ENCODE measurements at places on chromosomes 16 and 17.

- no peak for DNase-seq
These were observed 1.6 kb upstream of the ODF4 start for GRCh38 chr17:8337802-8338752.

- DNase-seq, result no peak
These were observed 55.7 kb upstream of the CNEP1R1 start for GRCh38 chr16:49969091-49970030.

GRCh38 chr16:6897876-6898485, 434.7 kb upstream of the RBFOX1 start:
- DNase-seq, result no peak

GRCh38 chr17:8225813-8226535, 15.6 kb upstream of the AURKB start:
- DNase-seq, result no peak

DNA sequence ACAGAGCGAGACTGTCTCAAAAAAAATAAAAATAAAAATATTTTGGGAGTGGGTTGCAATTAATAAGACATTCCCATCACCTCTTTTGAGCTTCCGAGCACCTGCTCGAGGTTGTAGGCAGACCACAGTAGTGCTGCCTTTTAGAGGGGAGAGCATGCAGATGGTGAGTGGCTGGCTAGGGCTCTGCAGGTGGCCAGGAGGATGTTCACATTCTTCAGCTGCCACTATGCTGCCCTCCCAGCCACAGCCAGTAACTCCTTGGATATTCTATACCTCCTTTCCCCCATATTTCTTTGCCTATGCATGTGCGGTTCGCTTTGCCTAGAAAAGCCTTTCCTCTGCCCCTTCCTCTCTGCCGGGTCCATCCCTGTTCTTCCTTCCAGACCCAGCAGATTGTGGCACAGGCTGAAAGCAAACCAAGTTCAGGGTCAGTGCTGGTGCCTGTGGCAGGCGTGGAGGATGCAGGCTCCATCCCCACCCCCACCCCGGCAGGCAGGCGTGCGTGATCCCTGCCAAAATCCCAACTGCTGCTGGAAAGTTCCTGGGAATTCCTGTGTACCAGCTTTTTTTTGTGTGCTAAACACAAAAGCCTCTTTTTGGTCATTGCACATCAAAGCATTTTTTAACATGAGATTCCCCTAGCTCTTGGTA, 33.8 kb upstream of the CMIP start:
- DNase-seq, result no peak

GRCh38 chr17:44348234-44348987, 3.3 kb downstream of the GRN start:
- no peak for DNase-seq

GRCh38 chr16:63978240-63978639, 1143.6 kb downstream of the CDH11 start:
- DNase-seq, result no peak

- DNase-seq, result no peak
These were observed 91.4 kb downstream of the GRIN2A start for GRCh38 chr16:10090816-10091215.

GRCh38 chr17:70295329-70295728, 126.0 kb downstream of the KCNJ2 start:
- no peak for DNase-seq

DNA sequence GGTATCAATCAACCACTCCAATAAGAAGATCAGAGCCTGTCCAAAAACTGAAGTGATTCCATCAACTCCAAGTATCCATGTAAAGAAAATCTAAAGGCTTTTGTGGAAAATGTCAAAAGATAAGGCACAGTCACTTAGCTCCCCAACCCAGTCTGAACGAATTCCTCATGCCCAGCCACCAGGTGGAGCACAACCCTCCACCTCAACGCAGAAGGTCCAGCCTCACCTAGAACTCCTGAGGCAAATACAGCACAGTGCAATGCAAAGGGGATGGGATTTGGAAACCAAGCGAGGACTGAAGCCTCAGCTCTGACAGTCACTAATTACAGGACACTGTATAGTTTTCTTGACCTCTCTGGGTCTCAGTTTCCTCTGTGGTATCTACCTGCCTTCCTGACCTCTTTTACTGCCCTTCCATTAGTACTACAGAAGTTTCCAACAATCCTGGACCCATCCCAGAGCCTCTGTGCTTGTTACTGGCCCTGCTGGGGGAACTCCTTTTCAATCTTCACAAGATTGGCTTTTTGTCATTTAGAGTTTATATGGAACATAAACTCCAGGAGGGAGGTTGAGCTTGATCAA, 2.0 kb downstream of the NCBP3 start:
- peak; percentile 7 for DNase-seq

DNA sequence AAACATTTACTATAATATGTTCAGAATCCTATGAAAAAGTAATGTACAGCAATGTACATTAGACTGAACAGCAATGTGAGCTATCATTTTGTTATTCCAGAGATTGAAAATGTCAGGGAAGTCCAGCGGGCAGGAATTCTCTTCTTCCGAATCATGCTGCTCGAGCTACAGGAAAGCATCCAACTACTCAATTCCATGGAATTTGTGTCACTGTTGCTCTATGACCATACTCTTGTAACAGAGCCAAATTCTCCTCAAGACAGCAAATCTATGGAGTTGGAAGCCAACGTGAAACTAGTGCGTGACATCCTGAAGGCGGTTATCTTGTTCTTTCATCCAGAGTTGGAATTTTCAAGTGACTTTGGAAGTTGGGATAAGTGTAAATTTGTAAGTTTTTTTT, 24.8 kb upstream of the NSRP1 start:
- no peak for DNase-seq

DNA sequence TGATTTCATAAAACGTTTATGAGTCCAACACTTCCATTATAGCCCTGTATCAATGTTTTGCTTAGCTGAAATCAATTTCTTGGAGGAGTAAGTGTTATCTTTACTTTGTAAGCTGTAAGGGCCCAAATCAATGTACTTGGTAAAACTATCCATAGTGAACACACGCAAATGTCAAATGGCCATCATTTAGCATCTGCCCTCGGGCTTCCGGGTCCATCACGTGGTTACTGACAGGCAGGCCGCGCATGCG, 687 bp upstream of the NARF start:
- no peak for DNase-seq

GRCh38 chr16:50839920-50840729, 98.2 kb downstream of the CYLD start:
- no peak for DNase-seq
